CD4-positive, alpha-beta T cell treated with Interleukin-6 at 100 ng/mL for 8 hours (primary cell): ENCODE measurements at places on chromosomes 16 and 17.

DNA sequence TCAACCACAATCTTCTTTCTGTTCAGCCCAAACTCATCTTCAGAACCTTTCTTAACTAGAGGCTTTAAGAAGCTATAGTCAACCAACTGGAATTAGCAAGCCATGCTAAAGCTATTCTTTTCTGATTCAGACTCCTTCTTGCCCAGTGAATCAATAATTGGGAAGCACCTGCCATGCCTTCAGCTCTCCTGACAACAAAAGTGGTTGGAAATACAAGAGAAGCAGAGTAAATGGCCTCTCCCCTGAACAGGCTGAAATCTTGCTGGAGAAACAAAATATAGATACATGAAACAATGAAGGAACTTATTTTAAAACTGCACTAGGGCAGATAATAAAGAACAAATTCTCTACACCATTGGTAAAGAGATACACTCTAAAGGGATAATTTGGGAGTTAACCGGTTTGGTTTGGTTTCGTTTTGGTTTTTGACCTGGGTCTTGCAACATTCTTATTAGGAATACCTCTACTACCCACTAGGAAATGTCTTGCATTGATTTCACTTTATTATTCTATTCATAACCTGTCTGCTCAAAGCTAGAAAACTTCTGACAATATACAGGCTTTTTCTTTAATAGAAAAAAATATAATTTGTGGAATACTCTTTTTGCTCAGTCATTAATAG is 173.6 kb upstream of the DYNLRB2 start:
- no peak for DNase-seq

- DNase-seq = no peak
Observed at GRCh38 chr16:84299734-84300440, 5.2 kb downstream of the WFDC1 start.

GRCh38 chr16:3135126-3135715 is 392 bp downstream of the ZNF213 start:
- no peak for DNase-seq

- no peak for DNase-seq
Observed at GRCh38 chr16:11734025-11734652, 8.5 kb downstream of the TXNDC11 start.

GRCh38 chr17:75006653-75007052 is 5.8 kb upstream of the MRPL58 start:
- DNase-seq = no peak

DNA sequence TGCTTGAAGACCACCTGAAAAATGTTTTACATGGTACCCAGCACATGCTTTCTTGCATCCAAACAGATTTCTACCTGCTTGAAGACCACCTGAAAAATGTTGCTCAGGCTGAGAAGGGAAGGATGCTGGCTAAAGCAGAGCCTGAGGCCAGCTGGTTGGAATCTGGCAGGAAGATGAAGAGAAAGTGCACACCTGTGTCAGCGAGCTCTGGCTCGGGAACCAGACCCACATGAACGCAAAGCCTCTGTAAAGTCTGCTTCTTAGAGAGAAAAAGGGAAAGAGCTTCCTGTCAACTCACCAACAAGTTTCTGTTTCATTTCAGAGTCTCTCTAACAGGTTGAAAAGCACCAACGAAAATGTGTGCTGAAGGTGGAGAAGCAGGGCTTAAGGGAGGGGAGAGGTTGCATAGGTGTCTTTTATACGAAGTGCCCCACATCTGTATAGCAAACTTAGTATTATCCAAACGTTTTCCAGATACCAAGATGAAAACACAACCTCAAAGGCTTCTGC is 226.0 kb downstream of the TOX3 start:
- DNase-seq = no peak

DNA sequence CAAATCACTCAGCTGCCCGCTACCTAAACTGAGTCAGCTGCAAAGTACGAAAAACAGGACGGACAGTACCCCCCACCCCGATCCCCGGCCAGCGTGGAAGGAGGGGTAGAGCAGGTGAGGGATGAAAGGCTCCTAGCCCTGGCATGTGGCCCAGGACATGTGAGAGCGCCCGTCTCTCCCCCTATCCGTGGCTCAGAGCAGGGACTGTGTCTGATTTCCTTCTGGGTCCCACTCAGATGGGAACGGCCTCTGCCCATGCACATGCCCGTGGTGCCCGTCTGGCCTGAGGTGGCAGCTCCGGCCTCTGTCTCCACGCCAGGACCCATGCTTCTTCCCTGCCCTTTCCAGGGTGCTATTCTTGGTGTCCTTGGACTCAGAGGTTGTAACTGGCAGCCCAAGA is 30.2 kb upstream of the RASD1 start:
- DNase-seq = no peak

DNA sequence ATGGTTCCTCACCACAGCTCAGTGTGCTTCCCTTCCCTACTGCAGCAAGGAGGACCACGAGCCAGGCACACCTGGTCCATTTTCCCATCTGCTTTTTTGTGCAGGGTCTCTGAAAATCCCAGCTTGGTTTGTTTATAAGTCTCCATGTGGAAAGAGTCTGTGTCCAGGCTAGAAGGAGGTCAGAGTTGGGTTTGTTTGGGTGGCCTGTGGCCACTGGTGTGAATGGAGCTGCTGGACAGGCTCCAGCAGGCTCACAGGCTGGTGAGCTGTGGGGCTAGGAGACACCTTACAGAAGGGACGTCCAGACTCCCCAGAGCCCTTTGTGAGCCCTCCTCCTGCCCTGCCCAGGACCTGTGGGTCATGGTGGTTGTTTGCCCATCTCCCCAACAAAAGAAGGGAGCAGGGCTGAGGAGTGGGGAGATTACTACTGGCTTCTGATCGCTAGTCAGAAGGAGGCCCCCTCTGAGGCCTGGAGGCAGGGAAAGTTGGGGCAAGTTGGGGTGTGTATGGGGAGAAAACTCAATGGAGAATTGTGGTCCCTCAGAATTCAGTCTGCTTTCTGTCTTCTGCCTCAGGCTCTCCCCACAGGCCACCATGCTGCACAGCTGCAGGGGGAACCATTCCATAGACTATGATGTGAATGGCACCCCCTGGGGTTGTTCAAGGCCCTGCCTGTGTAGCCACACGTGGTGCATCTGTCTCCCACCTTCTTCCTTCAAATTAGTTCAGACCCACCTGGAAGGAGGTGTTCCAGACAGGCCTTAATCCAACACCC is 4.1 kb downstream of the RARA start:
- no peak for DNase-seq

DNA sequence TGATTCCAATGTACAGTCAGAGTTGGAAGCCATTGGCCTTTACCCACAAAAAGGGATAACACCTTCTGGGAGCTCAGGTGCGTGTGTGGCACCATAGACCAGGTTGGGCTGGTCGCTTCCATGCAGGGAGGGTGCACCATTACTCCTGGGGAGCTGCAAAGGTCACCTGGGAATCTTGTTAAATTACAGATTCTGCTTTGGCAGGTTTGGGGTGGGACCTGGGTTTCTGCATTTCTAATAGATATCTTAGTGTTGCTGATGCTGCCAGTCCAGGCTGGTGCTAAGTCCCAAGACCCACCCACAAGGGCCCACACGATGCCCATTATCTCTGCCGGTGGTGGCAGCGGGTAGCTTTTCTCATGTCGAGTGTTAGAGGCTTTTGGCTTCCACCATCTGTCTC is 148.3 kb upstream of the CACNG5 start:
- DNase-seq = no peak

- no peak for DNase-seq
Observed at GRCh38 chr16:27790546-27791403, 240.8 kb downstream of the KATNIP start.

DNA sequence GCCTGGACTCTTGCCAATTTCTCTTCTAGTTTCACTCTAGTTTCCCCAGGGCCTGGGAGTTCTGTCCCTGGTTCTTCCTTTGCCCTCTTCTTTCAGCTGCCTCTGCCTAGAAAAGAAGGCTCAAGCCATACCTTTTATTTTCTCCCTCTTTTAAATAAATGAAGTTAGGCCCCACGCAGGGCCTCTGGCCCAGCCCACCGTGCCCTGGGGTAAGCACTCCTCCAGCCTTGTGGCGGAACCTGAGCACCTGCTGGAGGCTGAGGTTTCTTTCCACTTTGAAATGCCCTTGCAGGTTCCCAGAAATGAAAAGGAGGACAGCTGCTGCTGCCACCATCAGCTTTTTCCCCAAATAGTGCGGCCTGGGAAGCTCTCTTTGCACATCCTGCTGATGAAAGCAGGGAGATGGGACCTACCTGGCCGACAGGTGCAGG is 139.4 kb downstream of the CCDC182 start:
- peak; percentile 62 for DNase-seq

DNA sequence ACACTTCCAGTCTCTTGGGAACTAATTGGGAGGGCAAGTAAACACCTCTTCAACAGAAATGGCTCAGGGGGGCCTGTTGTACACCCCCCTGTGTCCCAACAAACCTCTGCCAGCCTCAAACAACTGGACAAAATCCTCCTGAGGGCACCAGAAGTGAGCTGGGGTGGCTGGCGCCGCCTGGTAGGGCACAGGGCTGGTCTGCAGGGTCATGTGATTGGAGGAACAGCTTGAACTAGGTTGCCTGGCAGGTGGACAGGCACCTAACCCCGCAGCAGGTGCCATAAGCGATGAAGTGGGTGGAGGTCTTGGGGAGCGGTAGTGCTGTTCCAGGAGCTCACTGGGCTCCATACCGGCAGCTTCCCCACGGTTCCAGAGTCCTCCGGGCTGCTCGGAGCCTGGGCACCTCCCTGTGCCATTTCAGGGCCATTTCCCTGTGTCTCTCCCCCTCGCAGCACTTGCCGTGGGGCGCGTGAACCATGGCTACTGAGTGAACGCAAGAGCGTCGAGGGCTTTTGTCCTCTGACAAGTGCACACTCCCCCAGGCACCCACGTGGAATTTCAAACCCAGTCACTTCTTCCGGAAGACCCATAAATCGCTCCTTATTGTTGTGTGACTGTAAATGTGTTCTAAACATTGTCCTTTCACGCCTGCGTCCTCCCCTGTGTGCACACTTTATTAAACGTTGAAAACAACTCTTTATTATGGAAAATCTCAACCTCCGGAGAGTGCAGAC is 101.5 kb downstream of the SEC14L1 start:
- no peak for DNase-seq

DNA sequence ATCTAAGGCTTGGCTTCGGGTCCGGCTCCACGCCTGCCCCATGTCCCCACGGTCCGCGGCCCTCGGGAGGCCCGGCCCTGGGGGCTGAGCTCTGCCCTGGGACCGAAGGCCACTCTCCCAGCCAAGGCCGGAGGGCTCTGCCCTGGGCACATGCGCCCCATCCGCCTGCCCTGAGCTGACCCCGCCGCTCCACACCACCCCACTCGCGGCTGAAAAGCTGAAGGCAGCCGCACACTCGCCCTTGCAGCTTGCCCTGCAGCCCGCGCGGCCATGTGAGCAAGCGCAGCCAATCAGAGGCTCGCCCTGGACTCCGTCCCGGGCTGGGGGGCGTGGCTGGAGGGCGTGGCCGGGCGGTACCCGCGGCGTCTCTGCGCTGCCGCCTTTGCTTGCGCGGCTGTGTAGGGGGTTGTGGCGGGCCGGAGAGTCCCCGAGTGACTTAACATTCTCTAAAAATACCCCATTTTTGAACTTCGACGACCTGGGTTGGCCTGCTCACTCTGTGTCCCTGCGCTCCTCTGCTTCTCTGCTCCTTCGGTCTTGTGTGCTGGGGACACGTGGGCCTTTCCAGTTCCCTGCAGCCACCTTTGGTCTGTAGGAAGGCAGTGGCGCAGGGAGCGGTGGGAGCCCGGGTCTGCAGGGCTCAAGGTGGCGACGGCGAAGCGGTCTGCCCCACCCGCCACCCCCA is 8.8 kb upstream of the MAP2K3 start:
- DNase-seq = peak; percentile 93

DNA sequence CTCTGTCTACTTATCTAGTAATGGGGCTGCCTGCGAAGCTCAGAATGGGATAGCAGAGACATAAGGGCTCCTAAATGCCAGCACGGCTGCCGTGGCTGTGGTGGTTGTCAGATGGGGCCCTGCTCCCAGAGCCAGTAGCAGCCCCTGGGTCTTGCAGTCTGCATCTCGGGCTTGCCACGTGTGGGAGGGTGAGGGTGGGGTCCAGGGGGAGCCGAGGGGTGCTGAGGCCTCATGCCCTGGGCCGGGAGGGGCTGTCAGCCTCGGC is 88.8 kb upstream of the GSE1 start:
- DNase-seq = no peak

DNA sequence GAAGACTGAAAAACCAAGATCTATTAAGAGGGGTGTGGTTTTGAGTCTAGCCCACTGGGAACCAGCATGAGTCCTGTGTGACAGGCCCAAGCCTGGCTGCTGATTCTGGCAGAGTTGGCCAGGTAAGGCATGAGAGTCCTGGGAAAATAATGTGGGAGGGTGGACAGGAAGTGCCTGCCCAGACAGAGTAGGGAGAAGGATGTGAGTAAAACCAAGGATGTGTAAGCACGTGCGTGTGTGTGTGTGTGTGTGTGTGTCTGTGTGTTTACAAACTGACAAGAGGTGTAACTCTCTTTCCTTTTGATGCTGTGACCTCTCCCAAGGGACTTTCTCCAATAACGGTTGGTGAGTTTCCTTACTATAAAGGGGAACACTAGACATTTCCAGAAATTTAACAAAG is 15.6 kb upstream of the TEX2 start:
- no peak for DNase-seq

DNA sequence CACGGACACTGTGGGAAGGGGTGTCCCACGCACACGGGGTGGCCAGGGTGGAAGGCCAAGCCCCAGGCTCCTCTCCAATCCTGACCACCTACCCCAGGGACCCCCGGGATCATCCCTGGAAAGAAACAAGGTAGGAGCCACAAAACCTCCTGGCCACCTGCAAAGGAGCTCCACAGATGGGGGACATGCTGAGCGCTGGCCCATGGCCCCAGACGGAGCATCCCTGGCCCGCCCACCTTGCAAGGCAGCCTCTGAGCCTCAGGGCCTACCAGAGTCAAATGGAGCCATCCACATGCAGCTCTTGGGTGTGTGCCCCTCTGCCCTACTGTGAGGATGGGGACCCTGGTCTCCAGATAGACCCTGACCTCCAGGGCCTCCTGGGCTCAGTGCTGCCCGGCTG is 16.3 kb downstream of the SLC38A10 start:
- no peak for DNase-seq

DNA sequence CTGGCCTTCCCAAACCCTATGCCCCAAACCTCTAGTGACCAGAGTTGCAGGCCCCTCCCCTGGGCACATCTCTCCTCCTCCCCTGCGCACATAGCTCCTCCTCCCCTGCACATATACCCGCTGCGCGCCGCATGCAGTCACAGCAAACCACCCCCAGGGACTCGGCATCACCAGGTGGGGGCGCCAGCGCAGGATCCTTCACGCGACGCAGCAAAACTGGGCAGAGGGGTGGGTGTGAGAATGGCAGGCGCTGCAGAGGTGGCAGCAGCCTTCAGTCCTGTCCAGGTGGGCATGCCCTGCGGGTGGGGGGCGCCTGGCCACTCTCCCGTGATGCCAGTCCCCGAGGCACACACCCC is 5.6 kb downstream of the CORO6 start:
- peak; percentile 90 for DNase-seq

GRCh38 chr17:5254414-5254813 is 19.8 kb upstream of the SCIMP start:
- DNase-seq = no peak

- no peak for DNase-seq
Observed at GRCh38 chr17:79562931-79563210, 48.0 kb downstream of the RBFOX3 start.

- DNase-seq = no peak
Observed at GRCh38 chr16:71426069-71426879, 15.6 kb downstream of the TLE7 start.

- DNase-seq = no peak
Observed at GRCh38 chr16:19282101-19282500, 3.4 kb upstream of the CLEC19A start.
